ENCODE measurements at places on chromosomes 12 and 14.

- peak; percentile 16 for DNase-seq
These were observed 143.4 kb upstream of the C14orf180 start for GRCh38 chr14:104436047-104436591.

DNA sequence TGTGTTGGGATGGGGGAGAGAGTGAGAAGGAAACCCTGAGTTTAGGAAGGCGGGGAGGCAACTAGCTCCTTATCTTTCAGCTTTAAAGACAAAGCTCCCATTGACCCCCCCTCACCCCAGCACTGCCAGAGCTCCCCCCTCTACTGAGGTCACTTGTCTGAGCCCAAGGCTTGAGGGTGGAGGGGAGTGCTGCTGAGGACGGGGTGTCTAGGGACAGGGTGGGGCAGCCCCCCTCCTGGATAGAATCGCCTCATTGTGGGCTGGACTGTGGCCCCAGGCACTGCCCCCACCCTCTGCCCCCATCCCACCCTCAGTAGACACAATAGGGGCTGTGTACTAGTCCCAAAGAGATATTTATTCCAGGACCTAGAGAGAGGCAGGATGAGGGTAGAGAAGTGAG, 3.0 kb downstream of the ERBB3 start:
- no peak for DNase-seq

GRCh38 chr12:7130701-7131501, 730 bp downstream of the CLSTN3 start:
- DNase-seq: peak; percentile 66

DNA sequence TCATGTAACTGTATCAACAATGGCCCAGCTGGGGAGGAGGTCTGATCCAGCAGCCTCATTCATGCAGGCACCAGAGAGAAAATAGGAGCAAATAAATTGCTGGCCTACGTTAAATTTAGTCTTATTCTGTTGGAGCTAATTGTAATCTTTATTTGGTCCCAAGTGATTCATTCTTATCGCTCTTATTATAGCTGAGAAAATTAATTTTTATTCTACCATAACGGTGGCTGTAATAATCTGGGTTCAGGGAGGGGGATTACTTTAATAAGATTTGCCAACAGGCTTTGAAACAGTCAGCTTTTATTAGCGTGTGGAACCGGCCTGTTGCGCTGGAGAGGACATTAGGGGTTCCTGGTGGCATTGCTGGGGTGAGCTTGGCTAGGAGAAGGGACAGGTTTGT, 254.9 kb downstream of the AACS start:
- DNase-seq: no peak

DNA sequence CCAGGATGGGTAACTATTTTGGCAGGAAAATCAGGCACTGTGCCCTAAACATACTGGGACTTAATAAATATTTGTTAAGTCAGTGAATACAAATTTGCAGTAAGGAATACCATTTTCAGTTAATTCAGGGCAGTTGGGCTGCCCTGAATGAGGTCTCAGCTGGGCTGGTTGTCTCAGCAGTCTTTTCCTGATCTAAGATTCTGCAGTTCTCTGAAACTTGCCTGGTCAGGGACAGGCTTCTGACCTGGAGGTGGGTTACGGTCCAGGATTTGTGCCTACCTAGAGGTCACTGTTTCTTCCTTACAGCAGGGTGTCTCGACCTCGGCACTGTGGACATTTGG, 160.6 kb downstream of the KTN1 start:
- no peak for DNase-seq

DNA sequence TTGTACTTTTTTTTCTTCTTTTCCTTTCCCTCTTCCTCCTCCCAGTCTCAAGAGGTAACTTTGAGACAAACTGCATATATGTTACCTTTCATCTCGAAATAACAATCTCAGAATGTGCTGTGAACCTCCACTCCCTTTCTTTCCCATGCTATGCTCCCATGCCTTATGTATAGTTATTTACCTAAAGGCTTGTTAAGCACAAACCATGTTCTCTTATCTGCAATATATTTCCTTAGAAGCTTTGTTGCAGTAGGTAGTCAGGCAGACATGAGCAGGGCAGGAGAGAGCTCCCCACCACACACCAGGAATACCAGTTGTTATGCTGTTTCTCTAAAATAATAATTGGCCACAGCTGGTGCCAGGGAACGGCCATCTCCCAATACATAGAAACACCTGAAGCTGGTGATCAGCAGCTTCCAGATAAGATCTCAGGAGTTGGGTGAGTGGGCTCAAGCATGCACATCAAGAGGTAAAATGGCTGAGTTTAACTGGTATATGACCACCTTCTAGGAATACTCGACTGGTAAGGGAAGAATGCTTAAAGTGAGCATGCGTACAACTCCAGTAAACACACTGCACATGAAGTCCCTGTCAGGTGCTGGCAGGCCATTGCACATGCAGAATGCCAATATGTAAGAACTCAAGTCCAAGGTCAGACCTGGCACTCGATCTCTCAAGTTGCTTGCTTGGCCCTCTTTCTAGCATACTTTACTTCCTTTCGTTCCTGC, 14.8 kb upstream of the DHRS2 start:
- no peak for DNase-seq

DNA sequence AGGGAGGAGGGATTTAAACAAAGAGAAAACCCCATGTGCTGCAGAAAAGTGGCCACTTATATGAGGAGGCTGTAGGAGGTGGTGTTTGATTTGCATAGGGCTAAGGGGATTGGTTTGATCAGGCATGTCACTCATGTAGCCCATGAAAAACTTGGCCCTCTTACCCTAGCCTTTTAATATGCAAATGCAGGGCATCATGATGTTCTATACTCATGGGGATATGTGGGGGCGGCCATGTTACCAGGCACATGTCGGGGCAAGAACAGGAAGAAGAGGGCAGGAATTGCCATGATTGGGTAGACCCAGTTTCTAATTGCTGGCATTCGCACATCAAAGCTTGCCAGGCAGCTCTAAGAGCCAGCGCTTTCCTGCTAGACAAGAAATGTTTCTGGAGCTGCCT, 28.8 kb downstream of the KLRK1 start:
- DNase-seq: no peak

DNA sequence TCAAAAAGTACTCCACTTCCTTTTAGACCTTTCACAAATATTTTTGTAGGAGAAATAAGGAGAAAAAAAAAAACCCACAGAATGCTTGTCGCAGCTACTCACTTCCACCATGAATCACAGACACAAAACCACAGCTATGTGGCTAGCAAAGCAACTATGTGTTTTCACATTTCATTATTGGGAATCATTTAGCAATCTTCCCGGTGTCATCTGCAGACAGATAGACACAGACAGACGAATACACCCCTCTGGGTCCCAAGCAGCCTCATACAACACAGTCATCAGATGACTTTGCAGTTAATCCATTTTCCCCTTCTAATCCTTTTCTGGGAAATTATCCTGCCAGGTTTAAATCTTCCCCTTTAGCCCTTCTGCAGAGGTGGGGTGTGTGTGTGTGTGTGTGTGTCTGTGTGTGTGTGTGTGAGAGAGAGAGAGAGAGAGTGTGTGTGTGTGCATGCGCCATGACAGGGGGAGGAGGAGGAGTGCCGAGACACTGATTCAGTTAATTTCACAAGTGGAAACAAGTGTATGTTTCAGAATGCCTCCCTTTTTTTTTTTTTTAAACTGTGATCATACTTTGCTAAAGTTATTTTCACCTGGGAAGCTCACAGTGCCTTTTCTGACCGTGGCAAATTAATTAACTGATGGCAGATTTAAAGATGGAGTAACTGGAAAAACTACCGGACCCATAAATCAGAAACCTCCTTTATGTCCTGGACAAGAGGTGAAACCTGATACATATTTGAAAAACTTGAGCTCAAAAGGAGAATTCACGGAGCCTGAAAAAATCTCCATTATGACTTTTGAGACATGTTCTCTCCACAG, 39.9 kb downstream of the LTBP2 start:
- DNase-seq: no peak

DNA sequence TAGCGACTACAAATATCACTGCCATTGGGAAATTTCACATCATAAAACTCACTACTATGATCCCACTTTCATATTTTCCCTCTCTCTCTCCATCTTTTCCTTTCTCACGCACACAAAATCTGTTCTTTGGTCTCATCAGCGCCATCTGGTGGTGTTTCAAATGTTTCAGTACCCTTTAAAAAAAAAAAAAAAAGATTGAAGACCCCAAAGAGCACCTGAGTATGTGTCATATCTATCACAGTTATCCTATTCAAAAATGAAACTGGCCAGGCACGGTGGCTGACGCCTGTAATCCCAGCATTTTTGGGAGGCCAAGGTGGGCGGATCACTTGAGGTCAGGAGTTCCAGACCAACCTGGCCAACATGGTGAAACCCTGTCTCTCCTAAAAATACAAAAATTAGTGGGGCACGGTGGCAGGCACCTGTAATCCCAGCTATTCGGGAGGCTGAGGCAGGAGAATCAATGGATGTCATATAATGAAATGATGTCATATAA, 72.4 kb downstream of the TTC9 start:
- peak; percentile 38 for DNase-seq

DNA sequence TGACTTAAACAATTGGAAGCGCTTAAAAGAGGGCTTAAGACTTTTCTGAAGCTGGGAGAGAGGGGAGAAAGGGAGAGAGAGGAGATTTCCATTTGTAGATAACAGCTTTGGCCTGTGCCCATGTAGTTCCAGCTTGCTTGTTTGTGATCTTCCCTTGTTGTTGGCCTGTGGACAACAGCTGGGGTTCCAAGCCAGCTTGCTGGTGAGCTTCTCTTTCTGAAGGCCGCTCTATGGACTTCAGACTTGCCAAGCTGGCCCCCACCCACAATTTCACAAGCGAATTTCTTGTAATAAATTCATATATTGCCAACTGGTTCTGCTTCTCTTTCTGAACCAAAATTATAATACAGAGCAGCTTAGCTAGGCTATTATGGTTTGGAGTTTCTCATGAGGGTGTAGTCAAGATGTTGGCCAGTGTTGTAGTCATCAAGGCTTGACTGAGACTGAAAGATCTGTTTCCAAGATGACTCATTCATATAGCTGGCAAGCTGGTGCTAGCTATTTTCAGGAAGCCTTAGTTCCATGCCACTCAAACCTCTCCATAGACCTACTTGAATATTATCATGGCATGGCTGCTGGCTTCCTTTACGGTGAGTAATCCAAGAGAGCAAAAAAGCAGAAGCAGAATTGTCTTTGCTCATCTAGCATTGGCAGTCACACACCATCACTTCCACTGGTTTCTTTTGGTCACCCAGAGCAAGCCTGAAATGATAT, 89.4 kb downstream of the ATP23 start:
- no peak for DNase-seq

- no peak for DNase-seq
These were observed 947 bp downstream of the GAS2L3 start for GRCh38 chr12:100574187-100575074.

DNA sequence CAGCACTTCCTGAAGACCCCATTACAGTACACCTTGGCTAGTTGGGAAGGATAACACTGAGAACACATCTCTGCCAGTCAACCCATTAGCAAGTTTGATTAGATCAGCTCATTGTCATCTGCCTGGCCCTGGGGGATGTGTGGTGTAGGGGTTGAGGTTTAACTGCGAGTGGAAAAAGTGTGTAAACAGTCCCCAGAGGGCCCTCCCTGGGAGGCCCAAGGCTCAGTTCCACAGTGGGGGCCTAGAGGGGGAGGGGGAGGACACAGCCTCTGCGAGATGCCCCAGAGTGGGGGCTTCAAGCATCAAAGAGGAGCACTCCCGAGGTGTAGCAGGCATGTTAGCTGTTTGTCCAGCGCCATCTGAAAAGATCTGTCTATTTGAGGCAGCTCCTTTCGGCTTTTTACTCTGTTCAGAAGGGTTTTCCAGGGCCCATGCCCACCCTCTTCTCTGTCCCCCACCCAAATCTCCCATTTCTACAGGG, 344 bp downstream of the LPAR5 start:
- peak; percentile 71 for DNase-seq

DNA sequence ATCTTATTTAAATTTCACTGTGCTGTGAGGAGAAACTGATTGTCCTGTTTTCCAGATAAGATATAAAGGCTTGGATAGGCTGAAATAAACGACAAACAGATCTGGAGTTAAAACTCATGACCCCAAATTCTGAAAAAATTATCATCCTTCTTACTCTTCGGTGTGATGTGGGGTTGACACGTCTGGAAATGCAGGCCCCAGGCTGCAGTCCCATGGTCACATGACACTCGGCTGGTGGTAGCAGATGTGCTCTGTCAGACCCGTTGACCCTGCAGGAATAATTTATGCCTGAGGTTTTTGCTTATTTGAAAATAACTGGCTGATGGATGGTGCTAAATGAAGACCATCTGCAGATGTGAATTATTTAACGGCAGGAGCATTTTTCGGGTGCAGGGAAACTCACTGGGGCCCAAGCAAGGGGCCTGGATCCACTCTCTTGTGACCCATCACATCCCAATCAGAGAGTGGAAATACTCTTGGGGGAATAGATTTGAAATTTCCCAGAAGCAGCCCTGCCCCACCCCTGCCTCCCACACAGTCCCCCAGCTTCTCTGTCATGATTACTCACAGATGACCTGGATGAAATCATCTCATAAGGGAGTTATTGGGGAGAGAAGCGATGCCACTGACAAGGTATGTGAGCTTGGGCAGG, 47.7 kb upstream of the CMKLR1 start:
- no peak for DNase-seq

- no peak for DNase-seq
These were observed 62.4 kb upstream of the PSMC1 start for GRCh38 chr14:90193925-90194324.

GRCh38 chr12:54370171-54370730, 6.0 kb upstream of the GPR84 start:
- DNase-seq: peak; percentile 72

DNA sequence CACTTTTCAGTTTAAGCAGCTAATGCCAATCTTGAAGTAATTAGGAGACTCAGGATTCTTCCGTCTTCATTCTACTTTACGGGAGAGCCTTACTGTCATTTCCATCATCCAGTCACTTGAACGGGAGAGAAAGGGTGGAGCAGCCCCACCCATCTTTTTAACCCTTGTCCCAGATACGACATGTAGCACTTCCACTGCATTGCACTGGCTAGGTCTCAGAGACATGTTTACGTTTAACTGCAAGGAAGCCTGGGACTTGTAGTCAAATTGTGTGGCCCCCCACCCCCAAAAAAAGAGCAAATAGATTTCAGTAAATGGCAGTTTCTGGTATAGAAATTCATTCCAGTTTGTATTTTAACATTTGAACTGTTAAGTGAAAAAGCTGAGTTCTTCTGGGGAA, 46.1 kb upstream of the SYT1 start:
- DNase-seq: no peak

DNA sequence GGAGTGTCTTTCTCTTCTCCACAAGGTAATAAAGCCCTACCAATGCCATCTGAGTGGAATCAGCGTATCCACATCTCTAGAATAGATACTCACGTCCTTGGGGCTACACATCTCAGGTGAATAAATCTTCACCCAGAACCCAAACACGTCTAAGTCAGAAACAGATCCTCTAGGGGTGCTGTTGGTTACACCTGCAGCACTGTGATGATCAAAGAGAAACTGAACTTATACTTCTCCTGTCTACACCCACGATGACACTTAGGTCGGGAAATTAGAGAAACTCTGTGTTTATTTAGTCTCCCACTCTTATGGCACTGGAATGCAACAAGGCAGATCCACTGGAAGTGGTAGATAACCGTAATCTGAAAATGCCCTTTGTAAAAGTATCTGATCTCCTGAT, 46.2 kb downstream of the WIF1 start:
- no peak for DNase-seq

- no peak for DNase-seq
These were observed 36.4 kb downstream of the PRPF40B start for GRCh38 chr12:49659753-49660152.

GRCh38 chr12:49827401-49828099, 663 bp downstream of the NCKAP5L start:
- DNase-seq: peak; percentile 67

All from GM10248 (cell line).